ENCODE measurements at places on chromosomes 12 and 14. TPM values are rescaled to one million over a fixed set of nuclear protein-coding genes. Genes with fewer than 3 reads are reported as not detected.

The SIX1 gene
- 65.6 TPM for polyA plus RNA-seq

GRCh38 chr12:60078026-60078425 lies 482.2 kb downstream of the SLC16A7 start:
- DNase-seq, result no peak

DNA sequence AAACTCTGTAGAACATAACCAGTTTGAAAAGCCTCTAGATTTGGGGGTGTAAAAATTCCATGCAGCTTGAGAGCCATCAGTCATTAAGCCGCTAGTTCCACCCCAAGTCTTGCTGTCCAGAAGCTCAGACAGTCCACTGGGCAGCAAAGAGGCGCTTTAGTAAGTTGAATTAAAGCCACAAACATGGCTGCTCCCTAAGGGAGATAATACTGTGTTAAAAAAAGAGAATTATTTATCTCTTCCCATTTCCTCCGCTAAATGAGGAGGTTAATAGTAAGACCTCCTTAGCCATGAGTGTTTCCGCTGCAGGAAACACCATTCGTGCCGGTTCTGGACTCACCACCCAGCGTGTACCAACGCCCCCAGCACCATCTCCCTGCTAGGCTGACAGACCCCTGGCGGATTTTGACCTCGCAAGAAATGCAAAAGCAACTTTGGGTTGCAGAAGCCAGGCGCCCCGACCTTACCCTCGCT lies 536 bp downstream of the TM7SF3 start:
- DNase-seq, result peak; percentile 38

DNA sequence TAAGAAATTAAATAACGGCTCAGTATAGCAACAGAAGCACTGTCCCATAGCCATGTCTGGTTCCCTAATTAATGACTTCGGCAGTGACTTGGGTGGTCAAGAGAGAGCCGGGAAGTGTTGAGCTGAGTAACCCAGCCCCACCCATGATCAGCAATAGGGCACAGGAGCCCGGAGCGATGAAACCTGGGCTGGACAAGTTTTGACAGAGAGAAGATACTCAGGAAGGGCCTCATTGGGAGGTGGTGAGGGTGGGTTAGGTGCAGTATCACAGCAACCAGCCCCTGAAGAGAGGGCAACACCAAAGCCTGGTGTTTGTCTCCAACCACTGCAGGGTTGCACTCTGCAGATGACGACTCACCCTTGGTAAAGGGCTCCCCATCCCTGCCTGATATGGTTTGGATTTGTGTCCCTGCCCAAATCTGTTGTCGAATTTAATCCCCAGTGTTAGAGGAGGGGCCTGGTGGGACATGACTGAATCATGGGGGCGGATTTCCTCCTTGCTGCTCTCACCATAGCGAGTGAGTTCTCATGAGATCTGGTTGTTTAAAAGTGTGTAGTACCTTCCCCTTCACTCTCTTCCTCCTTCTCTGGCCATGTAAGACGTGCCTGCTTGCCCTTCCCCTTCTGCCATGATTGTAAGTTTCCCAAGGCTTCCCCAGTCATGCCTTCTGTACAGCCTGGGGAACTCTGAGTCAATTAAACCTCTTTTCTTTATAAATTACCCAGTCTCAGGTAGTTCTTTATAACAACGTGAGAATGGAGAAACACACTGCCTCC lies 124.9 kb upstream of the MED13L start:
- DNase-seq, result no peak

DNA sequence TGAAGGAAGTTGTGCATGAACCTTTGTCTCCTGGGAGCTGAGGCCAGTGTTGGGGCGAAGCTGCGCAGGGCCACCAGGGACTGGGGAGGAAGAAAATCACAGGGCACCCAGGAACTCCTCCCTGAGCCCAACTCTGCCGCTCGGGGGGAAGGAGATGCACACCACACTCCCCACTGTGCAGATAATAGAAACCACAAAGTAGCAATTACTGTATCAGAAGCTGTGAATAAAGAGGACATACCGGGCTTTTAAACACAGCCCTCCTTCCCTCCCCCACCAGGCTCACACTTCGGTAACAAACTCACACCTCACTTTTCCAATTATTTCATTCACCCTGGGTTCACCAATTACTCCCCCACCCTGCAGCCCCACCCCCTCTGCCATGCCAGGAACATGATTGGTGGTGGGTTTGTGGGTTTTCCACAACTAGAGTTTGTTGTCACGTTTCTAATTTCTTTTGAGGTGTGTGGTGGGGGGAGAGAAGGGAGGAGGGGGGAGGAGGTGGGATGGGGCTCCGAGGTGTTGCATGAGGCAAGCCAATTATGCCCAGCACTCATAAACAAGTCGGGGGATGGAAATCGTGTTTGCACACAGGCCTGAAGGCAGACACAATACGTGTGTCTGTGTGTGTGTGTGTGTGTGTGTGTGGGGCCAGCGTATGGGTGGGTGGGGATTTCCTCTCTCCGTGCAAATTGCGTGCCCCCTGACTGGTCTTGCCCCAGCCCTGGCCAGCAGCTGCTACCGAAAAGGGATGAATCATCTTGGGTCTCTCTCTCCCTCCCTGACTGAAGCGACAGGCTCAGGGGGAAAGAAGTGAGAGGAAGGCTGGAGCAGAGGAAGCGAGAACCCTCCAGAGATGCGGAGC lies 103.3 kb downstream of the RBM19 start:
- no peak for DNase-seq

DNA sequence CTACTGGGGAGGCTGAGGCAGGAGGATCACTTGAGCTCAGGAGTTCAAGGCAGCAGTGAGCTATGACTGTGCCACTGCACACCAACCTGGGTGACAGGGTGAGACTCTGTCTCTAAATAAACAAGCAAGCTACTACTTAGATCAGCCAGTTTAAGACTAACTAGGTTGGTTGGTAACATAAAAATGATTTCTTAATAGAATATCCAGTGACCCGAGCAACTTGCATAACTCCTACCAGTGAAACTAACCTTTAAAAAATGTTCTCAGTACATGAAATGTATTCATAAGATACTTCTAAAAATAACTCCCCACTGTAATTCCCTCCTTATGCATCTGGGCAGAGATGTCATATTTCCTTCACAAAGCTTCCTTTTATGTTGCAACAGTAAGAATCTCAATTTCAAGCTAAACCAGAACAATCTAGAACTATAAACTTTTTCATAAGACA lies 15.9 kb downstream of the TAOK3 start:
- DNase-seq, result peak; percentile 52

All from muscle of arm (tissue), 14 donors.